Left cardiac atrium (tissue), 4 donors: ENCODE measurements at places on chromosomes 13 and 19. TPM values are rescaled to one million over a fixed set of nuclear protein-coding genes. Genes with fewer than 3 reads are reported as not detected.

DNA sequence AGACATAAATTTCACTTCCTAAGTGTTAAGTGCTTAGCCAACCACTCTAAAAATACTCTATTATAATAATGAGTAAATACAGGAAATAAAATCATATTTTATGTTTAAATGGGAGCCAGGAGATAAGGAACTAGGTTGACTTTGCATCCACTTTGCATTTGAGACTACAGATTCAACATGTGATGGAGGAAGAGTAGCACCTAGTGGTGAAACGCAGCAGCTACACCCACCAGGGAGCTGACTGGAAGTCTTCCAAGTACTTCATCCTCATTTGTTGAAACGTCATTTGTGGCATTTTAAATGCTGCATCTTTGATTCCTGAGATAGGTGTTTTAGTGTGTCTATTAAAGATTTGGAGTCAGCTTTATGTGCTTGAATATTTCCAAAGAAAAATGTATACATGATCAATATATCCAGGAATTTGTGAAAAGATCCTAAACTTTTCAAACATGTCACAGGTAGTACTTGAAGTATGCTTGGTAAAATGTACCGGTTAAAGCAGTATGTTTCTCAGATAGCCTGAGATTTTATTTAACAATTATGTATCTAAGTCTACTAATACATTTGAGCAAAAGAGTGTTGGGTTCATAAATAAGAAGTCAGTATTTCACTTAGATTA lies 17.4 kb upstream of the KCTD12 start:
- DNase-seq: peak; percentile 48

- no peak for DNase-seq
These were observed 11.2 kb upstream of the CEACAM19 start for GRCh38 chr19:44660081-44660480.

- DNase-seq: peak; percentile 56
These were observed at the start of gene TMEM221 for GRCh38 chr19:17448131-17448967. TSS of gene TMEM221 (minus strand) at chr19:17448668. CDS start at chr19:17448462, 206 bp downstream.

GRCh38 chr19:33468361-33469170 lies 53.0 kb downstream of the PEPD start:
- no peak for DNase-seq

- DNase-seq: no peak
These were observed 22.9 kb upstream of the SLC7A10 start for GRCh38 chr19:33248553-33248953.

- DNase-seq: no peak
These were observed 11.0 kb downstream of the ZNF665 start for GRCh38 chr19:53182202-53182601.

- peak; percentile 45 for DNase-seq
These were observed 16.3 kb downstream of the DCUN1D2 start for GRCh38 chr13:113474179-113474578.

GRCh38 chr13:26062853-26063444 lies 11.1 kb upstream of the SHISA2 start:
- no peak for DNase-seq

DNA sequence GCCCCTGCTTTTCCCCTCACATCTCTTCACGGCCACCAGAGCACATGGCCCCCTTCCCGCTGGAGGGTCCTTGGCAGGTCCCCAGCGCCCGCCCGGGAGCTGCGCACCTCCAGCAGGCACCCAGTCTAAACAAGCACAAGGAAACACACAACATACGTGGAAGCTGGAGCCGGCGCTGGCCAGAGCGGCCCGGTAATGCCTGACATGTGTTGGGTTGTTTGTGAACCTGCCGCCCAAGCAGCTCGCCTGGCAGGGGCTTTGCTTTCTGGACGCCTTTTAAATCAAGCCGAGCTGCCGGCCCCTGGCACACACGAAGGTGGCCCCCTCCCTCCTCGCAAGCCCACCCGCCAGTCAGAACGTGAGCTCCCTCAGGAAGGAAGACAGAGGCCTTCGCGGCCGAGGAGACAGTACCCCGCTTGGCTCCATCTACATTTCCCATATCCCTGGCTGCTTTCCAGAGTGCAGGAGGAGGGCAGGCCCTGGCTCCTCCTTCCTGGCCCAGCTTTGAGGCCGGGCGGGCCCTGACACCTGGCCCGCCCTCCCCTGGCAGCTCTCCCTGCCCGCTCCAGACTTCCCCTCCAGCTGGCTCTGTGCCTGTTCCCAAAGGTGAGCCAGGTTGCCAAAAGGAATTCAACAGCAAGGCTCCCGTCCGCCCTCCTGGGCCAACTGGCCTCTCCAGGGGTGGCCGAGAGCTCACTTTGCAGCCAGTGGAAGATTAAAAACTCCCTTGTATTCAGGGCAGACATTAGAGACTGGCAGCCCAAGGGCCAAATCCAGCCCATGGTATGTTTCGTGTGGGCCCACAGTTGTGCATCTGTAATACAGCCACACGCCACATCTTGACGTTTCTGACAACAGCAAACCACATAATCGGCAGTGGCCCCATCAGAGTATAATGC lies 28.7 kb downstream of the COMP start:
- DNase-seq: peak; percentile 78

DNA sequence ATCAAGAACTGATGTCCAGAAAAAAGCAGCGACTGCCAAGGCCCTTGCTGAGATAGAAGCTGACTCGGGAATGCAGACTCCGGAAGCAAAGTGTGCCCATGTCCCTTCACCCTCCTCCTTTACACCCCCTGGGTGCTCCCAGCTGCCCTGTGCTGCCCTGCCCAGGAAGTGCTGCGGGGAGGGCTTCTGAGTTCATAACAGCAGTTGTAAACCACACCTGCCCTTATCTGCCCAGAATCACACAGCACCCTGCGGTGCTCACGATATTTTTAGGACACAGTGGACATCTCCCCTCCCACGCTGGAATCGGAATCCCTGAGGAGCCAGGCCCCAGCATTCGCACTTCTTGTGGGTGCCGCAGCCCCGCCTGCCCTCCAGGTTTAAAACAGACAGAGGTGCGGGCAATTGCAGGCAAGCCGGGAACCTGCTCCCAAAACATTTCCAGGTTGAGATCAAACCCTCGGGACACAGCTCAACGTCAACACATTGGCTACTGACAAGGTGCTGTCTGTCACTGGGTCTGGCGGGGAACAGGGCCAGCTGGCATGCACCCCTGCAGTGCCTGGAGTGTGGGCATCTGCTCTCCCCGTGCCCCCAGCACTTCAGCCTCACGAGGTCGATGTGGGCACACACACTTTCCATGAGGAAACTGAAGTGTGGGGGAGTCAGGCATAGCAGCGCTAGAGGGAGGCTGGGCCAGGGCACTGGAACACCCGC lies 36.8 kb downstream of the RAB20 start:
- peak; percentile 84 for DNase-seq

GRCh38 chr19:40623403-40624251 lies 22.5 kb downstream of the LTBP4 start:
- DNase-seq: peak; percentile 59

DNA sequence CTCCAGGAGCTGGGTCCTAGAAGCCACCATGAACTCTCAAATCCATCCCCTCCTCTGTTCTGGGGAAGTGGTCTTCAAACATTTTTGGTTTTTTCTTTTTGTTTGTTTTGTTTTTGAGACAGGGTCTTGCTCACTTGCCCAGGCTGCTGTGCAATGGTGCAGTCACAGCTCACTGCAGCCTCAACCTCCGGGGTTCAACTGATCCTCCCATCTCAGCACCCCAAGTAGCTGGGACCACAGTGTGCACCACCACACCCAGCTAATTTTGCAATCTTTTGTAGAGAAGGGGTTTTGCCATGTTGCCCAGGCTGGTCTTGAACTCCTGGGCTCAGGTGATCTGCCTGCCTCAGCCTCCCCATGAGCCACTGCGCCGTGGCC lies 7.0 kb downstream of the BLVRB start:
- DNase-seq: no peak

GRCh38 chr13:78572459-78572858 lies 30.9 kb downstream of the POU4F1 start:
- DNase-seq: no peak

DNA sequence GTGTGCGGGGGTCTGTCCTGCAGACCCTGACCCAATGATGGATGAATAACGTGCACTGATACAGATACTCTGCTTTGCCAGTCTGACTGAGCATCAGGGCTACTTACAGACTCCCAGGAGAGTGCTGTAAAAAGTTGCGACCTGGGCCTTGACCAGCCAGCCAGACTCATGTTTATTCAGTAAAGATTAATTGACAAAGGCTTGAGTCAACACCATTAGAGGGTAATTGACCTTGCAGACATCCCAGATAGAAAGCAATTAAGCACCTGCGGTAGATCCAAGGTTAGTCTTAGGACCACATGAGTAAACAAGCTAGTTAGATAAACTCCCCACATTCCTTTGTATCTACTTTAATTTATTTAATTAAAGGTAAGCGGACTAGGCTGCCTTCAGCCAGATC lies 10.4 kb downstream of the NUDT19 start:
- no peak for DNase-seq

- DNase-seq: no peak
These were observed 145.7 kb downstream of the AKAP11 start for GRCh38 chr13:42417626-42418025.

DNA sequence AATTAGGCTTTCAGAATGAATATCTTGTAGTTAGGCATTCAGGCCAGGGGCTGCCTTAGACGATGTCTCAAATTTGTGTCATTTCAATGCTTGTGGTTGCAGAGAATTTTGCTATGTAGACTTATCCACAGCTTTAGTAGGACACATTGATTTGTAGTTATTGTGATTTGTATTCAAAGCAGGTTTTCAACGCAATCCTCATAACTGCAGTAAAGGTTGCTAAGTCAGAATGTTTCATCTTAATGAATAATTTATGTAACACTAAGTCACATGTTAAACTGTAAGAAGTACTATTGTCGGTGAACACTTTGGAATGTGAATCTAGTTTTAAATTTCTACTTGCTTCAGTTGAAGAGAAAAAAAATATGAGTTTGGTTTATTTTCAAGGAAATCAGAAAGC lies 1117.2 kb upstream of the SPRY2 start:
- no peak for DNase-seq

DNA sequence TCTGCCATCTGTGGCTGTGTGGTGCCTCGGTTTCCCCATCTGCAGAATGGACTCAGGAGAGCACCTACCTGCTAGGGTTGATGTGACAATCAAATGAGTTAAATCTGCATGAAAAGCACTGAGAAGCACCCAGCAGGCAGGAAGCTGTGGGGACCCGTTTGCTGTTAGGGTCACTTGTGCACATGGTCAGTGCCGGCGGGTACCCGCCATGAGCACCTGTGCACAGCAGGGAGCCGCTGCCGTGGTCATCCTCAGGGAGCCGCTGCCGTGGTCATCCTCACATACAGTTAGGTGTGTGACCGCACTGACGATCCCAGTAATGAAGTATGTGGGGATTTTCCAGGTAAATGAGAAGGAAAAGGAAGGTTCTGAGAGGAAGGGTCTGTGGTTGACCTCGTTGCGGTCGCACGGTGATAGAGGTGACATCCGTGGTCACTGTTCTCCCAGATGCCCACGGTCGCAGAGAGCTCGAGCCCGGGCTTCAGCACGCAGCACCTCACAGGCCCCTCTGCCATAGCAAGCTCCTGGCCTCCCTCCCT lies 6.5 kb downstream of the MCF2L start:
- no peak for DNase-seq

GRCh38 chr19:29667901-29668341 lies 2.7 kb downstream of the PLEKHF1 start:
- DNase-seq: no peak

GRCh38 chr13:74258961-74259360 lies 124.8 kb upstream of the KLF12 start:
- DNase-seq: no peak

DNA sequence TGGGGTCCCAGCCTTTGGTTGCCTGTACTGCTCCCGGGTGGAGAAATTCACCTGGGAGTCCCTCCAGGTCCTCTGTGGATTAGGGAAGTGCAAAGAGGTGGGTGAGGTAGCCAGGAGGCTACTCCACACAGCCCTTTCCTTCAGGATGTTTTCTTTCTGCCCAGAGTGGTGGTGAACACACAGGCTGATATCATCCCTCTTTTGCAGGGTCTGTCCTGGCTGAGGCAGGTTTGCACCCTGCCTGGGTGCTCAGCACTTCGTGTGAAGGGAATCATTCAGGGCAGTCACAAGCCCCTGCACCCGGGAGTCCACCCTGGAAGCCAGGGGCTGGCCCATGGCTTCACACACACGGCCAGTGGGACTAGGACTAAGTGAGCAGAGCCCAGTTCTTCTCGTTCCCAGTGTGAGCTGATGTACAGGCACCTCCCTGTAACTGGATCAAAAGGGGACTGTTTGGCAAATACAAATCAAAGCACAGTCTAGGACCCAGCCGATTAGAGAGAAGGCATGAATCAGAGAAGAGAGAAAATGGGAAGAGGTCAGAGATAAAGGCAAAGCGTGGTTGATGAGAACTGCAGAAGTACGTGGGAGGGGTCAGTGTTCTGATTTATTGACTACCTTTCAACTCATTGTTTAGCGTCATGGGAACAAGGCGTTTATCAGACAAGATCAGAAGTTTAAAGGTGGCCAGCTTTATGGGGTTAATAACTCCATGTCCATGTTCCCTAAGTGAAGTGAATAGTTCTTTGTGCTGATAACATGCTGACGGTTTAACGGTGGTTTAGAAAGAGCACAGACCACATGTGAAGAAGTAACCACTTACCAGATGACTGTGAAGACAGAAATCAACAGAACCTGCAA lies 30.4 kb upstream of the SPATA13 start:
- DNase-seq: no peak

KLF12 gene
- 13.9 TPM for total RNA-seq

CYSLTR2 gene
- total RNA-seq: 6.1 TPM

ZNF154 gene
- total RNA-seq: 3.4 TPM

DLL3 gene
- not detected for total RNA-seq

ZSWIM4 gene
- 3.4 TPM for total RNA-seq

RNF17 gene
- not detected for total RNA-seq

IFNL1 gene
- not detected for total RNA-seq

ZNF490 gene
- total RNA-seq: 4.1 TPM

LILRA5 gene
- 3.7 TPM for total RNA-seq

ENOX1 gene
- 2.0 TPM for total RNA-seq
